ENCODE measurements at places on chromosomes 7 and 10.

DNA sequence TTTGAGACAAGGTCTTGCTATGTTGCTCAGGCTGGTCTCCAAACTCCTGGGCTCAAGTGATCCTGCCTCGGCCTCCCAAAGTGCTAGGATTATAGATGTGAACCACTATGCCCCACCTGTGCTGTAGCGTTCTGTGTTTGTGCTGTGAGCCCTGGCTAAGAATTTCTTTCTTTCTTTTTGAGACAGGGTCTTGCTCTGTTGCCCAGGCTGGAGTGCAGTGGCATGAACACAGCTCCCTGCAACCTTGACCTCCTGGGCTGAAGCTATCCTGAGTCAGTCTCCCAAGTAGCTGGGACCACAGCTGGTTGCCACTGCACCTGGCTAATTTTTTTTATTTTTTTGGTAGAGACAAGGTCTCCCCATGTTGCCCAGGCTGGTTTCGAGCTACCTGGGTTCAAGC lies 11.4 kb downstream of the TSPAN13 start:
- no peak for DNase-seq

- DNase-seq = no peak
Measured at GRCh38 chr10:61313460-61313859, 139.7 kb downstream of the TMEM26 start.

GRCh38 chr7:76064208-76064970 lies 16.5 kb downstream of the MDH2 start:
- no peak for DNase-seq

GRCh38 chr7:19747740-19748339 lies 25.6 kb downstream of the TMEM196 start:
- peak; percentile 32 for DNase-seq

GRCh38 chr7:105906695-105907094 lies 30.3 kb upstream of the ATXN7L1 start:
- no peak for DNase-seq

DNA sequence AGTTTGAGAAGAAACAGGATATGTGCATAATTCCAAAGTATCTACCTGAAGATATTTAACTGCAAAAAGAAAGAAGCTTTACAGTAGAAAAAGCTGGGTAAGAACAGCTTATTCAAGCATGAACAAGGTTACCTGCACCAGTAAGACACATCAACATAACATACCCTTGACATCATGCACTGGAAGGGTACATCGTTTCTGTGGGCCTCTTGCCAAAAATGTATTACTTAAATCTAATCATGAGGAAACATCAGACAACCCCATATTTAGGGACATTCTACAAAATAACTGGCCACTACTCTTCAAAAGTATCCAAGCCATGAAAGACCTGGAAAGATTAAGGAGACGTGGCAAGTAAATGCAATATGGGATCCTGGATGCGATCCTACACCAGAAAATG lies 18.9 kb downstream of the TPK1 start:
- no peak for DNase-seq

DNA sequence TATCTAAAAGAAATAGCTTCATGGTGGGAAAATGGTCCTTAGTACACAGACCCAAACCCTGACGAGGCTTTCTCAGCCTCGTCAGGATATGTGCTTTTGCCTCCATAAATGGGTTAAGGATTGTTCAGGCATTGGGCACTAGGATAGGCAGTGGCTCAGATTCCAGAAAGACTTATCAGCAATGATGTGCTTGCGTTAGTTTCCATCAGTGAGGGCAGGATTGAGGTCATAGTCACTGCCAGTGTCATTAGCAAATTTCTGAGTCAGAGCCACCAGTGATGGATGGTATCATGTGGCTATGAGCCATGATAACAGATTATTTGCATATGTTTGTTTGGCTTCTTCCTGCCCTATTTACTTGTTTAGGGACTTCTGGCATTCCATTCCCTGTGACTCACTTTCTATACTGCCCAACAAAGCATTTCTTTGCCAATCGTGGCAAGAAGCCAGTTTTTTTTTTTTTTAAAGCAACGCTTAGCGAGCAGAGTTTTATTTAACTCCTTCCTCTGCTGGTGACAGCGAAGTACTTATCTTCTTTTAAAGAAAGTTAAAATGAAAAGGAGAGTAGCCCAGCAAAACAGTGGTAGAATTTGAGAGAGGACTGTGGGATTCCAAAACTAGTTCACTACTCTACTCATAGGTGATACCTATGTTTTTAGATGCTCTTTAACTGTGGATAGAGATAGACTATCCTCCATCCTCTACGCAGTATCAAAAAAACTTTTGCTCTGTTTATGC lies 44.4 kb downstream of the MYPN start:
- no peak for DNase-seq
